ENCODE measurements at places on chromosomes 16 and 17.

DNA sequence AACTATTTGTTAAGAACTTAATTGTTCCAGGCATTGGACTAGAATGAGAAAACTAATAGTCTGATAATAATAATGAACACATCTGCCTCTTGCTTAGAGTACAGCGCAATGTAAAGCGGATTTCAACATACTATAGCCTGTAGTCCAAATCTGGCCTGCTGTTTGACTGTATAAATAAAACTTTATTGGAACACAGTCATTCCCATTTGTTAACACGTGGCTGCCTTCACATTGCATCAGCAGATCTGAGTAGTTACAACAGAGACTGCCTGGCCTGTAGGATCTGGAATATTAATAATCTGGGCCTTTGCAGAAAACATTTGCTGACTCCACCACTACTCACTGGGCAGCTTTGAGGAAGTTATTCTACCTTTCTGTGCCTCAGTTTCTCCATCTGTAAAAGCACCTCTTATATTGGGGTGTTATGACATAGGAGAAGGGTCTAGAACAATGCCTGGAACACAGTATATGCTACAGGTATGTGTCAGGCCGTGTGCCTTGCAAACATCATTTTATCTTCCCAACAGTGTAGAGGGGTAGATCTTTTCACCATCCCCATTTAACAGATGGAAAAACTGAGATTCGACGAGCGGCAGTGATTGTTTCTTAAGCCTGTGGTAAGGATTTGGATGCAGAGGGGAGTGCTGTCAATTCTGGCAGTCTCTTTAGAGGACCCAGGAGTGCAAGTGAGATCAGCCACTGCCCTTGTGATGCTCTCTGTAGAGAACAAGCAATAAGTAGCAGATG is 22.2 kb downstream of the PDILT start:
- DNase-seq = no peak

DNA sequence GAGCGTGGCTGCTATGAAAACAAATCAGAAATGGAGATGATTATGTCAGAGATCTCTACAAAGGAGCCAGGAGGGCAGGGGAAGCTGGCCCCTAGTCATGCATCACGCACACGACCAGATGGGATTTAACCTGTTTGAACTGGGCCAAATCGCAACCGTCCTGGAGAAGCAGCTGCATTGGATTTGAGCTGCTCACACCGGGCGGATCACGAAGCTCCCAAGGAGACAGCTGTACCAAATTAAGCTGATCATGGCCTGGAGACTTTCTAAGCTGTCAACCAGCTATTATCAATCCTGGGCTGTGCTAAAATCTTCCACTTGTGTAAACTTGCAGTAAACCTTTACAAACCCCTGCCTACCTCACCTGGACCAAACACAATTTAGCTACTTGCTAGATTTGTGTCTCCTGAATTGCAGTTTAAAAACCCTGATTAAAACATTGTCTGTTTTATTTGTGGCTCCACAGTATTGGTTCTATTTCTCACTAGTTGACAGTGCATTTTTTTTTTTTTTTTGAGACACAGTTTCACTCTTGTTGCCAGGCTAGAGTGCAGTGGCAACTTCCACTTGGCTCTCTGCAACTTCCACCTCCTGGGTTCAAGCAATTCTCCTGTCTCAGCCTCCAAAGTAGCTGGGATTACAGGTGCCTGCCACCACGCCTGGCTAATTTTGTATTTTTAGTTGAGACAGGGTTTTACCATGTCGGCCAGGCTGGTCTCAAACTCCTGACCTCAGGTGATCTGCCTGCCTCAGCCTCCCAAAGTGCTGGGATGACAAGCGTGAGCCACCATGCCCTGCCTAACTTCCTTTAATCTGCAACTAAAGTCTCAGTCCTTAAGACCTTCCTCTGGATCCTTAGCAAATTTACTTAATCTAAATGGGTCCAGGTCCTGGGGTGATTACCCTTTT is 98.3 kb upstream of the GRIN2A start:
- DNase-seq = no peak

- no peak for DNase-seq
Observed at GRCh38 chr16:4522051-4522581, 16.5 kb downstream of the CDIP1 start.

- DNase-seq = no peak
Observed at GRCh38 chr16:67036323-67036741, 7.4 kb downstream of the CBFB start.

- no peak for DNase-seq
Observed at GRCh38 chr16:17149904-17150483, 320.8 kb downstream of the XYLT1 start.

GRCh38 chr16:66278604-66279262 is 87.8 kb upstream of the CDH5 start:
- no peak for DNase-seq

DNA sequence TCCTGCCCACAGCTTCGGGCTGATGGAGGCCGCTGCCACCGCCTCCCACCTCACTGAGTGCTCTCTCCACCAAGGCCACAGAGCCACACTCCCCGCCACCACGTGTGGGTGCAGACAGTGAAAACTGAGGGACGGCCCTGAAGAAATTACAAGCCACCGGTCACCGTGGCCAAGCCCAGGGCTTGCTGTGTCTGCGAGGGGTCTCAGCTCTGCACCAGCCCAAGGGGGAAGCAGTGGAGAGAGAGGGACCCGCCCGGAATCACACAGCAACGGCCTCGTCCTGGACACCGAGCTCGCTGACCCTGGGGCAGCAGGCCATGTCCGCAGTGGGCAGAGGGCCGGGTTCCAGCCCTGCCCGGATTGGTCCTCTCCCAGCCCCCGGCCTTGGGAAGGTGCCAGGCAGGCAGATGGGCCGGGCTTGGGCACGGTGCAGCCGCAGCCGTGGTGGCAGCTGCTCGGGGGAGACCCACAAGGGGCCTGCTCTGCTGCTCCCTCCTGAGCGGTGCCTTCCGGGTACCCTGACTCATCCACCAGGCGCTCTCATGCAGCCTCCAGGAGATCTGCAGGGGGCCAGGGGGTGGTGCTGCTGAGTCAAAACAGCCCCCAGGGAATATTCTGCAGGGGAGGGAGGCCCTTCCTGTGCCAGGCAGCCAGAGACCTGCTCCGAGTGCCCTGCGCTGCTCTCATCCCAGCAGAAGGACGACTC is 52.0 kb downstream of the CBFA2T3 start:
- DNase-seq = no peak

- no peak for DNase-seq
Observed at GRCh38 chr17:75003070-75003956, 9.2 kb upstream of the MRPL58 start.

DNA sequence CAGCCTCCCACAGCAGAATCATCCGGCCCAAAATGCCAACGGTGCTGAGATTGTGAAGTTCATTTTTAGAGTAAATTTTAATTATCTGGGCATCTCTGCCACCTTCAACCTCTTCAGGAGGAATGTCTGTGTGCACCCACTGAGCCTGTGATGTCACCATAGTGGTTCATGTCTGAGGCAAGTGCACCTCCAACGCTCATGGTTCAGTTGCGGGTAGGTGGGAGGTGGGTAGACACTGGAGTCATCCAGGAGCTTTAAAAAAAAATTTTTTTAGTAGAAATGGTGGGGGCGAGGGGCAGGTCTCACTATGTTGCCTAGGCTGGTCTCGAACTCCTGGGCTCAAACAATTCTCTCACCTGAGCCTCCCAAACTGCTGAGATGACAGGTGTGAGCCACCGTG is 1.9 kb downstream of the FLYWCH1 start:
- DNase-seq = peak; percentile 25

- no peak for DNase-seq
Observed at GRCh38 chr16:11315510-11315909, 29.7 kb upstream of the RMI2 start.

DNA sequence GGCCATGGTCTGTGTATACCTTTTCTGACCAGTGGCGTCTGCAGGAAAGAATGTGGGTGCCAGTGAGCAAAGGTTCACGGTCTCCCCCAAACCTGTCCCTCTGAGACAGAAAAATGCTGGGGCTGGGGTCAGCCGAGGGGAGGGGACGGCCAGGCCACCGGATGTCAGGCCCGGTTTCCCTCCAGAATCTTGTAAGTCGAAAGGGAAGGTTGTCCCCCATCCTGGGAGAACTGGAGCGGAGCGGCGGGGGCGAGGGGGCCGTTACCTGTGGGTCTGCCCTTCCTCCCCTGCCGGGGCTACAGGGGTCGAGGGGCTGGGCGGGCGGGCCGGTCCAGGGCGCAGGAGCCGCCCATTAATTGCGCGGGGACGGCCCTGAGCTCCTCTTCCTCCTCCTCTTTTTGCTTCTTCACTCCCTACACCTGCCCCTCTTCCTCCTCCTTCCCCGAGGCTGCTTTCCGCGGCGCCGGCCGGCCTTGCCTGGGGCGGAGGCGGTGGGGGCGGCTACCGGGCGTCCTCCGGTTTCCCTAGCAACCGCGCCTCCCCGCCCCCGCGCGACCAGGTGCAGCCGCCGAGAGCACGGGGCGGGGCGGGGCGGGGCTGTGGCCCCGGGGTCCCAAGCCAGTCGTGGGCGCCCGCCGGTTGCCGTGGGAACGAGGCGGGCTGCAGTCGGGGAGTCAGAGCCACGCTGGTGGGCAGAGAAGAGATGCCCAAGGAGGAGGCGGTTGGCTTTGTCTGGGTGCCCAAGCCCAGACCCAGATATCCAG is at the start of gene MARCHF10:
Gene MARCHF10, minus strand, starts transcription at position 503 of the 764 bp plus-strand sequence. CDS start 6,579 bp downstream, outside the sequence.
- peak; percentile 44 for DNase-seq

GRCh38 chr17:67059372-67059771 is 15.0 kb downstream of the CACNG1 start:
- DNase-seq = no peak

DNA sequence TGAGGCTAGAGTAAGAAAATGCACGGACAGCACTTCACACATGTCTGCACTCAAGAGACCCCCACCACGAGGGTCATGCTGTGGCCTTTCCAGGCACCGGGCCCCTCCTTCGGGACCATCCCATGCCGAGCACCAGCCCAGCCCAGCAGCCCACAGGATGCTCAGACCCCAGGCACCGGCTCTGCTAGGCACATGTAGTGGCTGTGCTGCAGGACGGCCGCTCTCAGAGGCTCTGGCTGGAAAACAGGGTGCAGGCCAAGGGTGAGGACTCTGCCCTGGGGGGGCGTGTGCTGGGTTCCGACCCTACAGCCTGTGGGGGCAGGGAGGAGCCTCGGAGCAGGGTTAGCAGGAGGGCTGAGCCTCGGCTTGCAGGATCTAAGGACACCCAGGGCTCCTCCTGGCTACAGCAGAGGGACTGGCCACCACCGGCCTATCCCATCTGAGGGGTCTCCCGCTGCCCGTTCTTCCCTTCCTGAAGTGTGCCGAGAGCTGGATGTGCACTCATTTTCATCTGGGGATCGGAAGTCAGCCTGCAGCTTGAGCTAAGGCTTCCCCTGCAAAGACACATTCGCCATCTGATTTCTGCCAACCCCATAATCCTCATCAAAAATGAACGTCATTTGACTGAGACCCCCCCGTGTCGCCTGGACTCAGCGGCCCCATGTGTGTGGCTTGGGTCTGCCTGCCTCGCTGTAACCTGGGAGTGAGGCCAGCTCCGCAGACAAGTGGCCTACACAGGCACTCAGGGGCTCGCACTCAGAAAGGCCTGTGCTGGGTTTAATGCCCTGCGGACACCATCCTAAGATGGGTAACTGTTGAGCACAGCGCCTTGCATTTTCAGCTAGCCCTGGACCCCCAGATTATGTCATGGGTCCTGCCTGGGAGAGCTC is 293.1 kb upstream of the FOXF1 start:
- DNase-seq = no peak

GRCh38 chr16:6856578-6856977 is 476.1 kb upstream of the RBFOX1 start:
- no peak for DNase-seq

DNA sequence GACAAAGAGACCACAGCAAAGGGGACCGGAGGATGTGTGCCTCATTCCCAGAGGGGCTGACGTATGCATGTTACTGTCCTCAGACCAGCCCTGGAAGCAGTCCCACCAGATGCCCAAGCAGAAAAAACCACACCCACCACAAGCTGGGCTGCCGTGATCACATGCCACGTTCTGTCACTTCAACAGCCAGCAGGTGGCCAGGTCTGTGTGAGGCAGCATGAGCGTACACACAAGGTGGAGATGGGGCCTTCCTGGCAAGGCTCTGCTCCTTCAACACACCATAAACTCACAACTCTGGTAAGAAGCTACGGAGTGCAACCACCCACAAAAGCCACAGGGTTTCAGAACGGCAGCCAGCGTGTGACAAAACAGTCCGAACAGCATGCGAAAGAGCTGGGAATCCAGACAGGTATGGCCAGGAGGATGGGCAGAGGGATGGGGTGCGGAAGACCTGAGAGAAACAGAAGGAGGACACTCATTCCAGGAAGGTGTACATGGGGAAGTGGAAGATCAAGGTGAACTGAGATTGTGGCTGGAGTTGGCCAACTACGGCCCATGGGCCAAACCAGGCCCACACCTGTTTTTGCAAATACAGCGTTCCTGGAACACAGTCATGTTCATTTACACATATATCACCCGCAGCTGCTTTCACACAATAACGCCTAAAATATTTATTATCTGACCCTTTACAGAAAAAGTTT is 27.9 kb downstream of the MBTPS1 start:
- DNase-seq = peak; percentile 60

GRCh38 chr17:3877220-3877619 is 15.6 kb downstream of the CAMKK1 start:
- no peak for DNase-seq

DNA sequence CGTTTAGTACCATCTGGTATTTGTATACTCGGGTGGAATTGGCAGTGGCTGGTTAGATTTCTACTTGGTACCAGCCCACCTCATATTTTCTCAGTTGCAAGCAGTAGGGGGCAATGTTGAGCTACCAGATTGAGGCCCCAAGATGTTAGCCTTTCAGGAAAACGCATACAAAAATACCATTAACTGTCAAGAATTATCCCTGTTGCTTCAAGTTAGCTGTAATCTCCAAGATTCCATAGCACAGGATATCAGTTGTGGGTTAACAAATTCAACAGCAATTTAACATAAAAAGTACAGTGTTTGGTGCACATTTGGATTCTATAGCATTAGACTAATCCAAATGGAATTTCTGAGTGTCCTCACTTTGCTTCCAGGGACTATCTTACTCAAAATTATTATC is 188.2 kb downstream of the FTO start:
- peak; percentile 27 for DNase-seq

- no peak for DNase-seq
Observed at GRCh38 chr16:11547118-11547916, 39.4 kb downstream of the LITAF start.

GRCh38 chr17:80839511-80839941 is 152.1 kb upstream of the CHMP6 start:
- DNase-seq = no peak

GRCh38 chr17:49442041-49442440 is 27.4 kb upstream of the PHB1 start:
- DNase-seq = no peak

DNA sequence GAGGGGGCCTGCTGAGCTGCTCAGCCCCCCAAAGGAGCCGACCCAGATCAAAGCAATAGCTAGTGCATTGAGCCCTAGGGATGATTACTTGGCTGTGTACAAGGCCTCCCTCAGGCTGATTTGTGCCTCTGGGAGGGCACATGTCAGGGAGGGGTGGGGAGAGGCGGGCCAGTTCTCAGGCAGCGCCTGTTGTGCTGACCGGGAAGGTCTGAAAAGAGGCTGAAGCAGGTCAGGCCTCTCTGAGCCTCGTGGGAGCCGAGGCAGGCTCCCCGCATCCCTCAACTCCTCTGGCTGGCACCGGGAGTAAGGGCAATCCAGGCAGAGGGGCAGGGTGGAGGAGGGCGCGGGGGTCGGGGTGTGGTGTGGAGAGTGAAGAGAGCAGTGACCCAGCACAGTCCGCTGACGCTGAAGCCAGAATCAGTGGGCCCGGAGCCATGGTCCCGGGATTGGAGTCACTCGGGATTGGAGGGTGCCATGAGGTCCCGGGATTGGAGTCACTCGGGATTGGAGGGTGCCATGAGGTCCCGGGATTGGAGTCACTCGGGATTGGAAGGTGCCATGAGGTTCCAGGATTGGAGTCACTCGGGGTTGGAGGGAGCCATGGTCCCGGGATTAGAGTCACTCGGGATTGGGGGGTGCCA is 3.0 kb downstream of the DCXR start:
- DNase-seq = no peak
